NCI-H748 treated with DMSO at 0.1 percent for 48 hours (cell line): ENCODE measurements at places on chromosomes 7 and 10.

DNA sequence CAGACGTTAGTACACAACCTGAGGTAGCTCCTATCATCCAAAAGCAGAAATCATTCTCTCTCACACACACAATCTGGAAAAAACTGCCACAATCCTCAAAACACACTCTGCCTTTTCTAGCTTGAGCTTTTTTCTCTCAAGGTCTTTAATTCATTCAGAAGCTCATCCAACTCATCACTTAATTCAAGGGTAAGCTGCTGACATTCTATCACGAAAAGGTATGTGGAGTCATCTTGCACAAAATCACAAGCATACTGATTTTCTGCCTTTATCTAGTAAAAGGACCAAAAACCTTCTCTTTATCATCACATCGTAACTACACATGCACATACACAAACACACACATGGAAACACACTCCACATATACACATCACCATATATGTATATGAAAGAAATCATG lies 32.0 kb downstream of the DOCK4 start:
- no peak for DNase-seq

DNA sequence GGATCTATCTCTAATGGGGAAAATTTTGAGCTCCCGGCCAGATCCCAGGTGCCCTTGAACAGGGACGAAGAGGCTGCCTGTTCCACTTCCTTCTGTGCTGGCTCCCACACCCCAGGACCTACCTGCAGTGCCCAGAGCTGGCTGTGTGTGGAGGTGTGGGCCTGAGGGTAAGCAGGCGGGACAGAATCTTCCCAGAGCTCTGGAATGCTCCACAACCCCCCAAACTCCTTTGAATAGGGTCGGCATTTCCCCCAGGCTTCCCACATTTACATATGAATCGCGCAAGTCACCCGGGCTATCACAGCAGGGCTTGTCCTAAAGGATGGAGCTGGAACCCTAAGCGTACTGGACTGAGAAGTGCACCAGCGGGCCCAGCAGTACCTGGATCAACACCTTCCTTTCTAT lies 95.9 kb downstream of the DNMBP start:
- DNase-seq = no peak

DNA sequence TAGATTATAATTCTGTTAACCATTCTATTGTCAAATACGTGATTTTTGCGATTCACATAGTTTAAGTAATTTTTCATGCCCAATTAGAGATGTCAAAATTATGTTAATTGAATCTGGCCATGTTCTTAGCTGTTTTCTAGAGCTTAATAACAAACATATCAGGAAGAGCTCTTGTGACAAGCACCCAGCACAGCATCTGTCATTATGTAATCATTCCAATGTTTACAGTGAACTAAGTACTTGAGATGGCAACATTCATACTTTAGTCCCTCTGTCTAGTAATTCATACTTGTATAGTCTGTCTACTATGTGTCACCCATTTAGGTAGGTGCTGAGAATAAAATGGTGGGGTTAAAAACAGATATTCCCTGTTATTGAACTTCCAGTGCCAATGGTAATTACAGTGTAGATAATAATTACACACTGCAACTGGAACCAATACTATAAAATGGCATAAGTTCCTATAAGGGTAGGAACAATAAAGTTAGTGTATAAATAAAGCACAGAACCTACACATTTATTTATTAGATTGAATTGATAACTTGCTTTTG lies 55.2 kb downstream of the ZEB1 start:
- DNase-seq = no peak

DNA sequence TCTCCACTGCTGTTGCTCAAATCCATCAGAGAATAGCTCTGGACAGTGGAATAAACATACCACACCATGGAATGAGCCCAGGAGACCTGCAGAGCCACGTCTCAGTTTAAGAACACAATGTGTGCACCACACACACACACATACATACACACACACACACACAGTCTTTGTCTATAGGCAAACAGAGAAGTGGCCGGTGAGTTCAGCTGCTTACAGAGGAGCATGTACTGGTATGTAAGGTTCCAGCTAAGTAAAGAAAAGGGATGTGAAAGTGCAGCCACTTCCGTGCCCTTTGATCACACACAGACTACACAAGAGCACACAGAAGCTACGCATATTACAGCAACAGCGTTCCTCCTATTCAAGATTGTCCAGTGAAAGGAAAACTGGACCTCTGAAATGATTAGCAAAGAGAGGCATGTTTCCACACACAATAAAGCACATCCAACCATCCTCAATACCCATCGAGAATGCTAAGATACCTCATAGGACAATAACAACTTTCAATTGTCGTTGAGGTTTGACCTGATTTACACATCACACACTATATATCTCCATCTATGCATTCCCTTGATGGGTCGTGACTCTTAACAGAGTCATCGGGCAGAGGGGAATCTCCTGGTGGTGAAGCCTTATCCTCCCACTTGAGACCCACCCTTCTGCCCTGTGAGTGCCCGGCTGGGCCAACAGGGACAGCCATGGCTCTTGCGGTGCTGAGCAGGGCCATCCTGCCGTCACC lies 23.6 kb downstream of the SLC35B4 start:
- no peak for DNase-seq

- DNase-seq = no peak
Observed at GRCh38 chr7:66737667-66738066, 2.9 kb upstream of the RABGEF1 start.

DNA sequence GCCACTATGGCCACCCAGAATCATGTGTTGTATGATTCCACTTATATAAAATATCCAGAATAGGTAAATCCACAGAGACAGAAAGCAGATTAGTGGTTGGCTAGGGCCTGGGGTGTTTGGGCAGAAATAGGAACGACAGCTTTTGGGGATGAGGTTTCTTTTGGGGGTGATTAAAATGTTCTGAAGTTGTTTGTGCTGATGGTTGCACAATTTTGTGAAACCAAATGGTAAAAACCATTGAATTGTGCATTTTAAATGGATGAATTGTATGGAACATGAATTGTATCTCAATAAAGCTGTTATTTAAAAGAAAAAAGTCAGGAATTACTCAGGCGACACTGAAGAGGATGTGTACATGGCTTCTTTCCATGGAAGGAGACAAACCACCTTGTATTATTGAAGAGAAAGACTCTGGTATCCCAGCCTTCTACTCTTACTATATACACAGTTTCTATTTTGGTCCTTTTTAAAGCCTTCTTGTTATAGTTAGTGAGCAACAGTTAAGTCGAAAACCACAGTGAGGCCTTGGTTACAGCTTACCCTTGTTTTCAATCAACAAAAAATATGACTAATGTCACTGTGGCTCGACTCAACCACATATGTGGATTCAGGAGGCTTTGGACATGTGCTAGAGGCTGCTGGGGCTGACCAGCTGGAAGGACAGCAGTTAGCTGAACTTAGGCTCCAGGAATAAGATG lies 57.1 kb upstream of the KMT2E start:
- DNase-seq = no peak

GRCh38 chr7:142365410-142365842 lies 107.6 kb upstream of the PRSS58 start:
- DNase-seq = no peak

DNA sequence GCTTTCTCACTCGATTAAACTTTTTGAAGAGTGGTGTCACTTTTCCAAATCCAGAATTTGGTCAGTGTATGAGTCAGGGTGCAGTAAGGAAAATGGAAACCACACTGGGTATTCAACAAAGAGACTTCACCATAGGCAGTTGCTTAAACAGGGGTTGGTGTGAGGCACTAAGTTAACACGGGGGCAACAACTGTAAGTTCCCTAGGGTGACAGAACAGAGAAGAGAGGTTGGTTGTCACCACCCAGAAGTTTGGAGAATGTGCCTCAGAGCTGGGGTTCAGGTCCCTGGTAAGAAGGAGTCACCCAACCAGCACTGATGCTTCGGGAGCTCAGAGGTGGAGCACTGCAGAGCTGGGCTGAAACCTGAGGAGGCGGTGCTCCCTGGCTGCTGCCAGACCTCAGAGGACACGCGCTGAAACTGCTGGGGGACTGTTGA lies 170.4 kb downstream of the ARID5B start:
- no peak for DNase-seq

GRCh38 chr10:129949891-129950291 lies 14.2 kb downstream of the EBF3 start:
- no peak for DNase-seq

GRCh38 chr7:885893-886625 lies 9.7 kb downstream of the GET4 start:
- DNase-seq = no peak

GRCh38 chr7:102849079-102849478 lies 63.7 kb upstream of the LRRC17 start:
- DNase-seq = no peak

- no peak for DNase-seq
Observed at GRCh38 chr10:47361293-47361692, 13.1 kb downstream of the RBP3 start.

GRCh38 chr10:50610368-50610767 lies 13.4 kb downstream of the SGMS1 start:
- no peak for DNase-seq

DNA sequence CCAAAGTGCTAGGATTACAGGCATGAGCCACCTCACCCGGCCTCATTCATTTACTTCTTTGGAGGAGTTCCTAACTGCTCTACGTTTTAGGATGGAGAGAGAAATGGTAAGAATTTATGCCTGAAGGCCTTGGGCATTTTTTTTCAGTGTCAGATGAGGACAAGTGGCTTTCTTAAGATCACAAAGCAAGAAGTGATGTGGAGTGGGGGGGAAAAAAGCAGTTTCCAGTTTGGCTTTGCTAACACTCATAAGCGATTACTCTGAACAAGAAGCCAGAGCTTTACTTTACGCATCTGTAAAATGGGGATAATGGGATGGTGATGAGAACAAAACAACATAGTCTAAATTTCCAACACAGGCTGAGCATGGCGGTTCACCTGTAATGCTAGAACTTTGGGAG lies 2.6 kb upstream of the PPIA start:
- no peak for DNase-seq

GRCh38 chr10:71093531-71093930 lies 118.8 kb upstream of the UNC5B start:
- no peak for DNase-seq

DNA sequence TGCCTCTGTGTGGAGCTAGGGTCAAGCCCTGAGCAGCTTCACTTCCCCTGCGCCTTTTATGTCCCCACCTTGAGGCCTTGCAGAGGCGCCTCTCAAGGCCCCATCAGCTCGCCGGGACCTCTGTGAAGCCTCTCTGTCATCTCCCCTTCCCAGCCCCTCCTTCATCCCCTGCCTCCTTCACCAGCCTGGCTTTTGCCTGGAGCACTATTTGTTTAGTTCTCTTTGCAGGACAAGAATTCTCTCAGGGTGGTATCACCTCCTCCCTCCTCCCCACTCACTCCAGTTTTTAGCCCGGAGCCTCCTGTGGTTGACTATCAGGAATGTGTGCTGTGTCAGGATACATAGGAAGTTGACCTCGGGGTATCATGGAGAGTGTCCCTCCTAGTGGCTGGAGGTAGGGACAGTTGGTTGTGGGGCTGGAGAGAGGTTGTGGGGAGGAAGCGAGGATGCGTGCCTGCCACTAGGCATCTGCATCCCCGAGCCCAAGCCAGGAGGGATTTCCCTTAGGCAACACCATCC lies 89.8 kb upstream of the ANLN start:
- no peak for DNase-seq

- no peak for DNase-seq
Observed at GRCh38 chr7:102436118-102436517, 2.7 kb downstream of the ORAI2 start.

GRCh38 chr7:93142127-93142526 lies 6.1 kb downstream of the SAMD9L start:
- no peak for DNase-seq

DNA sequence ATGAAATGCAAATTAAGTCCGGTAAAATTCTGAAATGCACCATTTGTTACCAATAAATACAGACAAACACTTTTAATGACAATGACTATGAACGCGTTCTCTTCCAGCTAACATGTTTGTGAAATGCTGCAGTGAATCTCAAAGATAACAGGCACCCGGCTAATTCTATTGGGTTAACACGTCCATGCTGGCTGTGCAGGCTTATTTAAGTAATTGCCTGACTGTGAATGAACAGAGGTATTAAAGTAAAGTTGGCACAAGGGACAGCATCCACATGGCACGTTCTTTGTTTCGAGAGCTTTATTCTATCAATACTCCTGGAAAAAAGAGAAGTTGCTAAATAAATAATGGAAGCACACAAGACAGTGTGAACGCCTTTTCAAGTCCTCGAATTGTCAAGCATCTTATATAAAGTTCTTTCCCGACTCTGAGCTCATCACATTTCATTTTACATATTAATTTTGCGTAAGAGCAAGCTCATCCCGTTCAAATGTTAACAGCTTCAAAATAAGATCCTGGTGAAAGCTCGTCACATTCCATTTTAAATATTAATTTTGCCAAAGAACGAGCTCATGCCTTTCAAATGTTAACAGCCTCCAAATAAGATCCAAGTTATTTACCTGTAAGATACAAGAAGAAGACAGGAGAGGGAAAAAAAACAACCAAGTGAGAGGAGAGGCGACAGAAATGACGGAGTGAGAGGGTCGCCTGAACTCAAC lies 111.3 kb upstream of the RHEB start:
- DNase-seq = peak; percentile 9

DNA sequence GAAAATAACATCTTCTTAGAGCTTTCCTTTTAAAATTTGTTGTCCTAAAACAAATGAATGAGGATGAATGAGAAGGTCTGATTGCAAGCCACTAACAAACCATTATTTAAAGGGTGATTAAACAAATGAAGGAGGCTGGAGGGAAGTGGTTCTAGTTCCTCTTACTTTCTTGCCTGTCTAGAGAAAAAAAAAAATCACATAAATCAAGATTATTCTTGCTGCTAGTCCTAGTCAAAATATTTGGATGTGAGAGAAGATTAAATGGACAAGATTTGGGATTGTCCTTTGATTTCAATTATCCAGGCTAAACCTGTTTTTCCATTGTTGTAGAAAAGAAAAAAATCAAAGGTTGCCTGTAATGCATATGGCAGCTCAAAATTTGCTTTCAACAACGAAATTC lies 3.3 kb downstream of the SKAP2 start:
- DNase-seq = no peak

DNA sequence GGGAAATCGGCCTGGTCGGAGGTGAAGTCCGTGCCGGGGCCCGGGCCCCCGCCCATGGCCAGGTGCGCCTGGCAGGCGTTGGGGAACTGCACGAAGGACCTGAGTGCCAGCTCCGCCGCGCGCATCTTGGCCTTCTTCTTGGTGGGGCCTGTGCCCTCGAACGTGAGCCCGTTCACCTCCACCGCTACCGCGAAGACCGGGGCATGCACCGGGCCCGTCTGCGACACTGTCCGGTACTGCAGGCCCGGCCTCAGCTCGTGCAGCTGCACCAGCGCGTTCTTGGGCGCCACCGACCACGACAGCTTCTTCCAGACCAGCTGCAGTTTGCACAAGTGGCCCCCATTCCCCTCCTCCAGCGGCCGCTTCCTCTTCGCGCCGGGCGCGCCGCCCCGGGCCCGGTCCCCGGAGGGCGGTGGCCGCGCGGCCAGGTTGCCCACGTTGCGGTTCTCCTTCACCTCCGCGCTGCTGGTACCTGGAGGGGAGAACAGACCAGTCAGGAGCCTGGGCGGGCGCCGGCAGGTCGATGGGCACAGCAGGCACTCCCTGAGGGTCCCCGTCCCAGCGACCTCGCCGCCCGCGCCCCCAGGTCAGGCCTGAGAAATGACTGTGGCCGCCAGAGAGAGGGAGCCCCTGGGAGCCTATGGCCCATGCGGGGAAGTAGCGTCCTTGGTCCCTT lies 307.4 kb downstream of the WDR37 start:
- no peak for DNase-seq

- no peak for DNase-seq
Observed at GRCh38 chr10:44281089-44281613, 103.7 kb downstream of the CXCL12 start.
